ENCODE measurements at places on chromosomes 1 and 21.

GRCh38 chr1:151713874-151714273 lies 2.7 kb downstream of the CELF3 start:
- no peak for DNase-seq

DNA sequence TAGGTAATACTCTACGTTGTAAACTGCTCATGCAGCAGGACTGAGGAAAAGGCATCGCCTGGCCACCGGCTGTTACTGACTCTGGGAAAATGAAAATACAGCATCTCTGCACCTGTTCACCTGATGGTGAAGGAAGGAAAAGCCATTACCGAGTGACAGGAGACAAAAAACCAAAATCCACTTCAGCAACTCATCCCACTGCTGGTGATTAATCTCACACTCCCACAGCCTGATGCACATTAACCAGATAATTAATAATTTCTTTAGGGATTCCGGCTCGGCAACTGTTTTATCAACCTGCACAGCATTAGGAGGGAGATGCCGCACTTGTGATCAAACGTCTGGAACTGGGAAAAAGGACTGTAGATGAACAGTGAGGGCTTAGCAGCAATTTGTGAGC lies 183.9 kb upstream of the ESRRG start:
- DNase-seq, result no peak

GRCh38 chr1:91863498-91863897 lies 22.5 kb downstream of the TGFBR3 start:
- DNase-seq, result no peak

DNA sequence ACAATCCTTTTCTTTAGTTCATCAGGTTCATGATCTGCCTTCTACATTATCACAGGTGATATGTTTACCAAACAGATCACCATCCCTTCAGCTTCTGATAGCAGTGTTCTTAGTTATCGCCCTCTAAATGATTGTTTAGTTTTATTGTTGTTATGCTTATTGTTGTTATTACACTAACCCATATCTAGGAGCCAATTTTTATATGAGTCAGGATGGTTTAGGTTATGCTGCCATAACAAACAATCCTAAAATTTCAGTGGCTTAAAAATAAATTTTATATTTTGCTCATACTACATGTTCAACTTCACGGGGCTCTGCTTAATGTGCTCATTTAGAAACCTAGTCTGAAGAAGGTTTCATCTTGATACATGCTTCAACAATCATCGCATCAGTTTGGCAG lies 4.4 kb upstream of the JUN start:
- no peak for DNase-seq

GRCh38 chr1:82845866-82846265 lies 1045.1 kb downstream of the ADGRL2 start:
- no peak for DNase-seq

DNA sequence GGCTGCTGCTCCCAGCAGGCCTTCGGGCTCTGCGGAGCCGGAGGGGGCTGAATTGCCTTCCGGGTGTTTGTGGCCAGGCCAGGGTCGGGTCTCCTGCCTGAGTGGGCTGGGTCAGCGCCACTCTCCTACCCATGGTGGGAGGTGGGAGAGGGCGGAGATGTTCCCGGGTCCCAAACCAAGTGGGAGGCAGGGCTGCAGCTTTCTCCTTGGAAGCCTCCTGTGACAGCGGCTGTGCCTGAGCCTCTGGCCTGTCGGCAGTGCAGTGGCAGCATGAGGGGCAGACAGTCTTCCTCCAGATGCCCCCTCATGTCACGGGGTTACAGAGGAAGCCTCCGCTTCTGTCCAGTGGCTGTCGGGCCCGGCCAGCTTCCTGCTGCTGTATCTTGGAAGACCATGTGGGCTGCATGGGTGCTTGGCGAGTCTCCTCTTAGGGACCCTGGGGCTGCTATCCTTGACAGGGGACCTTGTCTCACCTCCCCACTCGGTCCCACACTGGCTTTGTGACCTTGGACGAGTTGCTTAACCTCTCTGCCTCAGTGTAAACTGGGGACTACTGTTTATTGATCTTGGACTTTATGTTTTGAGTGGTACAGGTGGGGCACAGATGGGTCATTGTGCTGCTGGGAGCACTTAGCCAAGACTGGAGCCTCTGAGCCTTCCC lies 4.3 kb downstream of the SKI start:
- DNase-seq, result no peak

GRCh38 chr1:195717651-195718050 lies 890.6 kb downstream of the KCNT2 start:
- DNase-seq, result no peak

- DNase-seq, result no peak
Measured at GRCh38 chr1:8816831-8817411, 519 bp downstream of the RERE start.

Data from fibroblast of the conjunctiva (primary cell).